ENCODE measurements at places on chromosomes 13 and 19.
A peak's percentile ranks its signal among the peaks of the same experiment; 100 is the strongest.

DNA sequence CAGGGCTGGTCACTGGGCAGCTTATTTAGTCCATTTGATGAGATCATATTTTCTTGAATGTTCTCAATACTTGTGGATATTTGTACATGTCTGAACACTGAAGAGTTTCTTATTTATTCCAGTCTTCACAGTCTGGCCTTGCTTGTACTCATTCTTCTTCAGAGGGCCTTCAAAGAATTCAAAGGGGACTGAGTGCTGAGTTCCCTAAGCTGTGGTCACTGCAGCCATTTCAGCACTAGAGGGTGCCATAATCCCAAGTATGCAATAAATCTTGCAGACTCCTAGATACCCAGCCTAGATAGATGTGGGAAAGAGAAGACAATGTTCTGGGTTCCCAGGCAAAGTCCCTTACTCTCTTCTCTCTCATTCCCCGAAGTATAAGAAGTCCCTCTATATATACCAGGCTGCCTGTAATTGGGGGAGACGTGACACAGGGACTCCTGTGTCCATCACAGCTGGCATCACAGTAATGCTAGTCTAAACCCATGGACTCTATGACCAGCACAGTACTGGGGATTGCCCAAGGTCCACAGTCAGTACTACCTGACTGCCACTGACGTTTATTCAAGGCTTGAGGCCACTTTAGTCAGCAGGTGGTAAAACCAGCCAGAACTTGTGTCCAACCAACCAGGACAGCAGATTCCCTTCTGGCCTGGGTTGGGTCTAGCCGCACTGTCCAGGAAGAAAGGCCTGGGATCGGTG is 8.9 kb upstream of the VN1R1 start:
- peaks cover 74% of the 10 kb centered on the region for H3K36me3 ChIP-seq
- no peak for ATAC-seq
- H3K4me1 ChIP-seq, result no peaks in the 10 kb centered on the region
- H3K4me3 ChIP-seq, result no peak overlapping the region
- H3K27ac ChIP-seq, result no peak overlapping the region

GRCh38 chr19:49829721-49830120 is 11.6 kb downstream of the MED25 start:
- ATAC-seq, result no peak
- no peak overlapping the region for H3K4me3 ChIP-seq
- H3K27ac ChIP-seq, result peak overlapping the region; percentile 27
- peaks cover 44% of the 10 kb centered on the region for H3K36me3 ChIP-seq
- peaks cover 29% of the 10 kb centered on the region for H3K4me1 ChIP-seq

DNA sequence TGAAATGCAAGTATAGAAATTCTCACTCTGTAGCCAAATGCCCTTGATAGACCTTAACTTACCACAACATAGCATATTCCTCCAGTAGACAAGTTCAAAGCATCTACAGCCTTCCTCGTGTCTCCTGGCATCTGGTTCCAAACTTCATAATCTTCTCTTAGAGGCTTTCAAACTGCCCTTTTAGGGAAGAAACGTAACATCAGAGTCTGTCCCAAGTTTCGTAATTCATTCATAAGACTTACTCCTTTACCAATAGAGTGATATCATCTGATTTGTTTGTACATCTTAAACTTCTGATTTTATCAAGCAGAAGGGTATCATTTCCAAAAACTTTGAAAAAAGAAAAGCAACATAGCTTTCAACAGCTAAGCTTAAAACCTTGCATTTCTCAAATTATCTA is 137.4 kb downstream of the SPRY2 start:
- H3K4me1 ChIP-seq, result no peaks in the 10 kb centered on the region
- ATAC-seq, result no peak
- no peak overlapping the region for H3K4me3 ChIP-seq
- no peaks in the 10 kb centered on the region for H3K27me3 ChIP-seq
- H3K36me3 ChIP-seq, result no peaks in the 10 kb centered on the region

DNA sequence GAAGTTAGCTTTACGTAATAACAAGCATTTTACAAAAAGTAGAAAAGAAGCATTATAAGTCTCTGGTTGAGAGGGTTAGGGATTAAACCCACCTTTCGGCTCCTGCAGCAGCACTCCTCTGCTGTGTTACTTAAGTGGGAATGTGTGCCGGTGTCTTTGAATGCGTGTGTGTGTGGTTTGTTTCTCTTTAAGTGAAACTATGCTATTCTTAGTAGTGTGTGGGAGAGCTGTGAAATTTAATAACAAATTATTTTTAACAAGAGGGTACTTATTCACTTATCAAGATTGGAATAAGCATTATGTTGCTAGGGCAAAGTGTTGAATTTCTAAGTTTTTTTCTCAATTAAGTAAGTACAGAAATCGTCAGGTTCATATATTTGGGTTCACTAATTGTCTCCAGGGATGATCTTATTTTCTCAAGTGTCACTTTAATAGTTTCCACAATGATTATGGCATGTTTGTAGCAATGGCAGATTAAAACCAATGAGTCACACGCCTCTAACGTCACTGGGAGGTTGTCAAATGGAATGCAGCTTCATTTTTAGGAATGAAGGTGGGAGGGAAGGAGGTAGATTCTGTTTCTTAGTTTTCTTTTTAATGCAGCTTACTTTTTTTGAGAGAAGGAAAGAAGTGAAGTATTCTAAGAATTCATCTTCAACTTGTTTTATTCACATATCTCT is 151.3 kb downstream of the LMO7 start:
- no peaks in the 10 kb centered on the region for H3K27me3 ChIP-seq
- H3K4me3 ChIP-seq, result no peak overlapping the region
- no peaks in the 10 kb centered on the region for H3K4me1 ChIP-seq

GRCh38 chr13:114072421-114072820 is 60.0 kb downstream of the RASA3 start:
- ATAC-seq, result no peak
- H3K4me3 ChIP-seq, result no peak overlapping the region
- peak overlapping the region; percentile 47 for H3K27ac ChIP-seq
- peaks cover 44% of the 10 kb centered on the region for H3K4me1 ChIP-seq
- peaks cover 42% of the 10 kb centered on the region for H3K36me3 ChIP-seq

- H3K4me1 ChIP-seq, result no peaks in the 10 kb centered on the region
- H3K4me3 ChIP-seq, result no peak overlapping the region
- H3K27me3 ChIP-seq, result no peaks in the 10 kb centered on the region
- no peaks in the 10 kb centered on the region for H3K36me3 ChIP-seq
- no peak overlapping the region for H3K27ac ChIP-seq
These were observed 38.0 kb downstream of the ITGBL1 start for GRCh38 chr13:101490406-101491015.

- no peaks in the 10 kb centered on the region for H3K4me1 ChIP-seq
- peaks cover 35% of the 10 kb centered on the region for H3K27me3 ChIP-seq
- H3K4me3 ChIP-seq, result no peak overlapping the region
These were observed 10.4 kb downstream of the LILRB4 start for GRCh38 chr19:54673222-54673621.

DNA sequence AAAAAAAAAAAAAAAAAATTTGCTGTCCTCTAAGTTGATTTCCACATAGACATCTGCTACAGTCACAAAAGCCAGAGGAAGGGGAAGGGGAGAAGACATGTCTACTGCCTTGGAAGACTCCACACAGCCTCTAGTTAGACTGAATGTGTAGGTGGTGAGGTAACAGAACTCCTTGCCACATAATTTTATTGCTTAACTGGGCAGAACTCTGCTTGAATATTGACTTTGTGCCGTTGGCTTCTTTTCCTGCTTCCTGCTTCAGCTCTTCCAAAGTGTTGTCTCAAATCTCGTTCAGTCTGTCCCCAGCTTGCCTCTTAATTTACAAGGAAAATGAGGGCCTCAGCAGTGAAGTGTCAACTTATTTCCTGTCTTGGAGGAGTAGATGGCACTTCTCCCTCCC is 37.1 kb downstream of the ESD start:
- ATAC-seq, result no peak
- no peak overlapping the region for H3K27ac ChIP-seq
- H3K4me1 ChIP-seq, result peaks cover 26% of the 10 kb centered on the region

DNA sequence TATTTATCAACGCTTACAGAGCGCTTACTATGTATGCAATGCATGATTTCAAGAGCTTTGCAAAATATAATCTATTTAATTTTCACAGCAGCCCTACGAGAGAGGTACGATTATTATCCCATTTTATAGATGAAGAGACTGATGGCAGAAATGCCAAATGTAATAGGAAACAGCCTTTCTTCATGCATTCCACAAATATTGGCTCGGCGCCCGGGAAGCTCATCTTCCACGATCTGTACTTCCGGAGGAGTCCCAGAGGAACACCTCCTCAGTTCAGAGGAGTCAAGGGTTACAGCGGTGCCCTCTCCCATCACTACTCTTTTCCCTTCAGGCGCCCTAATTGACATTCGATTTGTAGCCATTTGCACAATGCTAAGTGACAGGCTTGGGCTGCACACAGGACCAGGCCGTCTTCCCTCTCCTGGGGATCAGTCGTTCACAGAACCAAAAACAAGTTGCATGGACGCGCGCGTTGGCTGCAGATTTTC is 1.1 kb upstream of the ARHGAP35 start:
- no peaks in the 10 kb centered on the region for H3K27me3 ChIP-seq
- H3K36me3 ChIP-seq, result no peaks in the 10 kb centered on the region
- peaks cover 23% of the 10 kb centered on the region for H3K4me1 ChIP-seq
- peak overlapping the region; percentile 84 for H3K4me3 ChIP-seq
- peak overlapping the region; percentile 93 for H3K27ac ChIP-seq

- ATAC-seq, result peak; percentile 87
- H3K36me3 ChIP-seq, result peaks cover 11% of the 10 kb centered on the region
- no peaks in the 10 kb centered on the region for H3K27me3 ChIP-seq
- peak overlapping the region; percentile 85 for H3K27ac ChIP-seq
- H3K4me1 ChIP-seq, result peaks cover 40% of the 10 kb centered on the region
These were observed 15.2 kb downstream of the PLEKHF1 start for GRCh38 chr19:29680447-29680846.

DNA sequence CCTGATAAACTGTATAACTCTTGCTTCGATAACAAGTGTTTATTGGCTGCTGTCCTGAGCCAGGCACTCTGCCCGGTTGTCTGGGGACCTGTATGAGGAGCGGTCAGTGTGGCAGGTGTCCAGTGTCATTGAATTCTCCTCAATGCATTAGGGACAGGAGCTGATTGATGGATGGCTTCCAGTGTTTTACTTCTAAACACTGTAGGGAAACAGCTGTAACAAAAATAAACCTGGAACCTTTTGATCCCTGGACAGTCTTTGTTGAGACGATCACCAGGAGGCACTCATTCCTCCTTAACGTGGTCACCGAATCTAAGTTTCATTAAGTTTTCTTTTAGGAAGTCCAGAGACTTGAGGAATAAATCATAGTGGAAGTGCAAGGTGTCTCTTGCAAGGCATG is 17.9 kb downstream of the UBAC2 start:
- H3K4me3 ChIP-seq, result no peak overlapping the region
- peaks cover 37% of the 10 kb centered on the region for H3K36me3 ChIP-seq
- no peaks in the 10 kb centered on the region for H3K27me3 ChIP-seq
- no peak for ATAC-seq
- peaks cover 70% of the 10 kb centered on the region for H3K4me1 ChIP-seq

DNA sequence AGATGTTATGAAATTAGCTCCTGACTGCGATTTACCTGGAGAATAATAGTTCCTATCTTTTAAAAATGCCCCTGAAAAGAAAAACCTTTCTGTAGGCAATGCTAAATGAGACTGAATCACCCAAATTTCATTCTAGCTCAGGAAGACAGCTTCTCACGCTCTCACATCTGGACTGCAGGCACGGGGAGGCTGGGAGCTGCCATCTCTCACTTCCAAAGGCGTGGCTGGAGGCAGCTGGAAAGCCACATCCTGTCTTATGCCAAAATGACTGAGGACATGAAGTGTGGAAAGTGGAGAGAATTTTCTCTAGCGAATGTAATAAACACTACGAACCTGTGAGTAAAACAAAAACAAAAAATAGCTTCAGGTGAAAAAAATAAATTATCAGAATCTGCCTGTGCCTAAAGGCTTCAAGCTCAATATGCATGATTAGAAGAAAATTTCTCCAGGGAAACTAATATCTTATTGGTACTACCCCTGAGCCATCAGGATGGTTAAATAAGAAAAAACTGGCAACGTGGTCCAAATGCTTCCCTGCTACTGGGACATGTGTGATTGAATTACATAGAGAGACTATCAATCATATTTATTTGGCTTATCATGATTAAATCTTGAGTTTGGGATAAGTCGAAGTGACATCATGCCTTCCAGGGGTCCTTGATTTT is 58.1 kb upstream of the UBL3 start:
- no peak overlapping the region for H3K27ac ChIP-seq
- H3K27me3 ChIP-seq, result peaks cover 29% of the 10 kb centered on the region
- no peaks in the 10 kb centered on the region for H3K36me3 ChIP-seq
- no peak for ATAC-seq

GRCh38 chr13:24671386-24672113 is 8.7 kb upstream of the ATP12A start:
- ATAC-seq, result no peak
- peaks cover 74% of the 10 kb centered on the region for H3K27me3 ChIP-seq
- no peak overlapping the region for H3K4me3 ChIP-seq
- H3K36me3 ChIP-seq, result no peaks in the 10 kb centered on the region
- H3K4me1 ChIP-seq, result peaks cover 11% of the 10 kb centered on the region
- H3K27ac ChIP-seq, result no peak overlapping the region

DNA sequence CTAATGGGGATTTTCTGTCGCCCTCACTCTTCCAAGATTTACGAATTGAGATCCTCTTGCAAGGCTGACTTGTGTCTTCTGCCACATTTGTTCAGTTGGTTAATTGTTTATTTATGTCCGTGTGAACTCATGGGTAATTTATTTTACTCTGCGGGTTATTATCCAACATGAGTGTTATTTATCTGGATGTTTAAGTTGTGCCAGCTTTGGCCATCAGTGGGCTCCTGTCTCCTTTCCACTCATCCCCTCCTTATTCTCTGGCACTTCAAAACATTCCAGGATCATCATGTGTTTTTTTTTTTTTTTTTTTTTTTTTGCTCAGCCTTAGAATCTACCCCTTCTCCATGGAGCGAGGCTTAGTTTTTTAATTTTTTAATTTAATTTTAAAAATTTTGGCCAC is 19.0 kb downstream of the ACP7 start:
- no peak overlapping the region for H3K27ac ChIP-seq
- no peaks in the 10 kb centered on the region for H3K36me3 ChIP-seq
- no peaks in the 10 kb centered on the region for H3K4me1 ChIP-seq
- H3K27me3 ChIP-seq, result peaks cover 36% of the 10 kb centered on the region
- no peak for ATAC-seq

DNA sequence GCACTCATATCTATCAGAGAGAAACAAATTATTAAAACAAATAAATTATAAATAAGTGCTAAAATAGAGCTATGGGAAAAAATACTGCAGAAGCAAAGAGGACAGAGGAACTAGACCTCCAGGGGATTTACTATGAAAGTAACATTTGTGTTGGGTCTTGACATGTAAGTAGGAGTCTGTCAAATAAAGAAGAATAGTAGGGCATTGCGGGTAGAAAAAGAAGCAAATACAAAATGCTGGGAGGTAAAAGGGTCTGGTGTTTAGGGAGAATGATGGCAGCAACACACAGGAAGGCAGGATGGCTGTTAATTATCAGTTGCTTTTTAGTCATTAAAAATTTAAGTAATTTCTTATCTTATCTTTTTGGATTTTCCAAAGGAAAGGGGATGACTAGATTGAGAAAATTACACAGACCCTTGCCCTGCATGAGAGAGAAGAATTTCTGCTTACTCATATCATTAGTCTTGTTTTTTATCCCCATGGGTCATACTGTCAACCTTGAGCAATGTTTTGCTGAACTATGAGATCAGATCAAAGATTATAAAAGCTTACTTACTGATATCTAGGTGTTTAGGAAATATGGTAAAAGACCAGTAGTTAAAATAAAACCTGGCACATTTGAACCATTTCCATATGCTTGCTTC is 472.7 kb downstream of the DIAPH3 start:
- no peaks in the 10 kb centered on the region for H3K36me3 ChIP-seq
- H3K4me3 ChIP-seq, result no peak overlapping the region
- H3K4me1 ChIP-seq, result no peaks in the 10 kb centered on the region
- H3K27ac ChIP-seq, result no peak overlapping the region
- no peak for ATAC-seq
